ENCODE measurements at places on chromosomes 2 and 18.

- no peak for DNase-seq
Measured at GRCh38 chr2:134771313-134771801, 52.6 kb upstream of the TMEM163 start.

GRCh38 chr2:178265851-178266250 is 71.5 kb downstream of the OSBPL6 start:
- DNase-seq = no peak

DNA sequence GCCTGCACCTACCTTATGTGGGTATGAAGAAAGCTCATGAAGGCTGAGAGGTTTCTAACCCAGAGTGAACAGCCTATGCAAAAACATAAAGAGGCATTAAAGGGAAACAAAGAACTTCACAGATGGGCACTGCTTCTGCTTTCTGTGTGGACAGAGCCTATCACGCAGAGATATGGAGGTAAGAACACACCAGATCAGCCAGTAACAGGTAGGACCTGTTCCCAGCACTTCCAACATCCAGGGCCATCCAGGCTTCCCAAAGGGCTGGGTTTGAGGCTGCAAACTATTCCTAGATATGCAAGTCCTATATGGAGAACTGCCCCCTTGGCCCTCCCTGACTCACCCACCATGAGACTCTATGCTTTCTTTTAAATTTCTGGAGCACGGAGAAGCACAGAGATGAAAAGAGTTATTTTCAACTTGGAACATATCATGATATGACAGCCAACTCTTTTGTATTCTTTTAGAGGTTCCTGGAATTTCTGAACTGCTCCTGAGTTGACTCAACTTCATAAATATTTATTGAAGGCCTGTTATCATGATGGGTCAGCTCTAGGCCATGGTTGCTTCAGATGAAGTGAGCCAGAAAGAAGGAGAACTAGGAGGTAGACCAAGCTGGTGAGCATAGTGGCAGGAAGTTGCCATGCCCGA is 77.4 kb upstream of the PPP1CB start:
- DNase-seq = no peak

- no peak for DNase-seq
Measured at GRCh38 chr2:48733067-48733503, 22.4 kb downstream of the LHCGR start.
